ENCODE measurements at places on chromosomes 4 and X.

DNA sequence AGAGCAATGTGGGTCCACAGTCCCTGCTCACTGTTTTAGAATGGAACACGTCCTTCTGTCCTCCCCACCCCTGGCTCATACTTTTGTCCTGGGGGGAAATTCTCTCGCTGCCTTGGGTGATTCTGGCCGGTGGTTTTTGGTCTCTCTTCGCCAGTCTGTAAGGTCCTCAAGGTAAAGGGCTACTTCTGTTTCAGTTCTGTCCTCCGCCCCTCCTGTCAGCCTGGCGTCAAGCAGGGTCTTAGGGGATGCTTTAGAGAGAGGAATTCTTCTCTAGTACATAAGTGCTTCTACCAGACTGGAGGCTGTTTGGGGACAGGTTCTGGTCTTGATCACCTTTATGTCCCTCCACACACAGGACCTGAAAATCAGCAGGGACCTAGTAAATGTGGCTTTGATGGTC lies 617 bp upstream of the MRFAP1L1 start:
- no peak for DNase-seq

DNA sequence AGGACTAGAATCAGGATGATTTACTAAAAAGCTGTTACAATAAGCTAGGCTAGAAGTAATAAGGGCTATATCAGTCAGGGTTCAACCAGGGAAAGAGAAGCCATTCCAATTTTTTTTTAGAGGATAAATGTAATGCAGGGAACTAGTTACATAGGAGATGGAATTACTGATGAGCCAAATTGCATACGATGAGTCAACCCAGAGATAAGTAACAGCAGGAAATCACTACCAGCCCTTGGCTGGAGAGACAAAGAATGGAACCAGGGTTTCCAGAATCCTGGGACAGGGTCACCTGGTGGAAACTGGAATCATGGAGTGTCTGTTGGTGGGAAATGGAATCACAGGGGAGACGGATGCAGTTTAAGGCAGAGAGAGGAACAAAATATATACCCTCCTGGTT lies 13.1 kb upstream of the MAGEA4 start:
- DNase-seq: no peak

- DNase-seq: no peak
Measured at GRCh38 chr4:170307182-170307581, 217.4 kb upstream of the AADAT start.

GRCh38 chr4:137749466-137749865 lies 217.2 kb upstream of the PCDH18 start:
- no peak for DNase-seq

DNA sequence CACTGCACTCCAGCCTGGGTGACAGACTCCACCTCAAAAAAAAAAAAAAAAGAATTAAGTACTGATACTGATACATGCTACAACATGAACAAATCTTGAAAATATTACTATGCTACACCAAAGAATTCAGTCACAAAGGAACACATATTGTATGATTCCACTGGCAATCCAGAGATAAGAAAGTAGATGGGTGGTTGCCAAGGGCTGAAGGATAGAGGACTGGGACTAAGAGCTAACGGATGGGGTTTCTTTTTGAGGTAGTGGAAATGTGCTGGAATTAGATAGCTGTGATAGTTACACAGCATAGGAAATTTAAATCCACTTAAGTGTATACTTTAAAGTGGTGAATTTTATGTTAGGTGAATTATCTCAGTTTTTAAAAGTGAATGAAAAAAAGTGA lies 12.5 kb downstream of the ATP11C start:
- DNase-seq: no peak

DNA sequence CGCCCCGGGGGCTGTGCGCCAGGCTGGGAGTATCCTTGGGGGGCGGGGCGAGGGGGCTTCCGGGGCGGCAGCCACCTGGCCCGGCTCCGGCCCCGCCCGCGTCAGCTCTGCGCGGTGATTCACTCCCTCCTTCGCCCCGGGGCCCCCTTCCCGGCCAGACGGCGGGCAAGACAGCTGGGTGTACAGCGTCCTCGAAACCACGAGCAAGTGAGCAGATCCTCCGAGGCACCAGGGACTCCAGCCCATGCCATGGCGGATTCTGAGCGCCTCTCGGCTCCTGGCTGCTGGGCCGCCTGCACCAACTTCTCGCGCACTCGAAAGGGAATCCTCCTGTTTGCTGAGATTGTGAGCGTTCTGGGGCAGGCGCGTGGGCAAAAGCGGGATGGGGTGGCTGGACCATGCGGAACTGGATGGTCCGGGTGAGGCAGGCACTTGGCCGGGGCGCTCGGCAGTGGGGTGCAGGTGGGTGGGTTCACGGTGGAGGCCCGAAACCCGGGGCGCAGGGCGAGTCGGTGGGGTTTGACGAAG lies at the start of gene PLP2:
PLP2 (plus strand) TSS at position 147 of the 528 bp plus-strand sequence; CDS start at position 250, 103 bp downstream.
- DNase-seq: peak; percentile 74

GRCh38 chr4:139297001-139297410 lies 4.3 kb upstream of the NAA15 start:
- no peak for DNase-seq

GRCh38 chr4:104490770-104491480 lies 3.8 kb downstream of the CXXC4 start:
- DNase-seq: peak; percentile 52

GRCh38 chrX:10922835-10923234 lies 188.3 kb upstream of the HCCS start:
- DNase-seq: no peak

DNA sequence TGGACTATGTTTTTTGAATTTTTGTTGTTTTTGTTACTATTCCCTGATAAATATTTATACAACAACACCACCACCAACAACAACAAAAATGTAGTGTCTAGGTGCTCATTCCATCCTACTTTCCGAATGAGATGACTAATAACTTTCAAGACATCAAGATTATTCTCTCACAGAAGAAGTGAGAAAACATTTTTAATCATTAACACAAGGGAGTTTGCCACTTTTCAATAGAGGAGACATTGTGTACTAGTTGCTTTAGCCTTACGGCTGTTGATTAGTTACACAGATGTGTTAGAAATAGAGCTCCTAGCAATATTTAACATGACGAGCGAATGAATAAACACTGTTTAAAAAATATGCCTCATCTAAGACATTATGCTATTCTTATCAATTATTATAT lies 898.8 kb downstream of the C4orf33 start:
- DNase-seq: no peak

GRCh38 chrX:120726294-120726693 lies 96.4 kb upstream of the C1GALT1C1 start:
- DNase-seq: no peak

- DNase-seq: no peak
Measured at GRCh38 chr4:144090744-144091143, 49.8 kb downstream of the GYPA start.

DNA sequence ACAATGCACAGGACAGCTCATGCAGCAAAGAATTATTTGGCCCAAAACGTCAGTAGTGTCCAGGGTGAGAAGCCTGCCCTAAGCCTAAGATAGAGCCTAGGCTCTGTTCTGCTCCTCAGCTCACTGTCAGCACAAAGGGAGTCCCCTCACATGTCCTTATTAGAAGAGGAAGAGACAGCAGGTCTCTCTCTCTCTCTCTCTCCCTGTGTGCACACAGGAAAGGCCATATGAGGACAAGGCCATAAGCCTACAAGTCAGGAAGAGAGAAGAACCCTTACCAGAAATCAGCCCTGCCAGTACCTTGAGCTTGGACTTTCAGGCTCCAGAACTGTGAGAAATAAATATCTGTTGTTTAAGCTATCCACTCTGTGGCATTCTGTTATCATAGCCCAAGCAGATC lies 20.4 kb downstream of the FAM184B start:
- no peak for DNase-seq

DNA sequence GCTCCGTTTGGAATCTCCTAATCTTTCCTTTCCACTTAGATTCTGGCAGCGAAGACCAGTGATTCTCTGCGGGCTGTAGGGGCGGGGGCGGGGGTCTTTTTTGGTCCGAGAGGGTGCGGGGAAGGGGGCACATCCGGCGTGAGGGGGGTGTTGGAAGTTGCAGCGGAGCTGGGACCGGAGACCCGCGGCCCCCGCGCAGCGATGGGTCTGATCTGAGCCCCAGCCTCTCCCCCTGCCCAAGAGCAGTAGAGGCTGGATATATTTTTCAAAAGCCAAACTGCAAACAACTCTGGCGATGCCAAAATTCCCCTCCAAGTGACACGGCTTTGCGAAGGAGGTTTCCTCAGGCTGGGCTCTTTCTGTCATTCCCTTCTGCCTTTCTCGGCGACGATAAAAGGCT lies 355 bp downstream of the GRID2 start:
- no peak for DNase-seq

DNA sequence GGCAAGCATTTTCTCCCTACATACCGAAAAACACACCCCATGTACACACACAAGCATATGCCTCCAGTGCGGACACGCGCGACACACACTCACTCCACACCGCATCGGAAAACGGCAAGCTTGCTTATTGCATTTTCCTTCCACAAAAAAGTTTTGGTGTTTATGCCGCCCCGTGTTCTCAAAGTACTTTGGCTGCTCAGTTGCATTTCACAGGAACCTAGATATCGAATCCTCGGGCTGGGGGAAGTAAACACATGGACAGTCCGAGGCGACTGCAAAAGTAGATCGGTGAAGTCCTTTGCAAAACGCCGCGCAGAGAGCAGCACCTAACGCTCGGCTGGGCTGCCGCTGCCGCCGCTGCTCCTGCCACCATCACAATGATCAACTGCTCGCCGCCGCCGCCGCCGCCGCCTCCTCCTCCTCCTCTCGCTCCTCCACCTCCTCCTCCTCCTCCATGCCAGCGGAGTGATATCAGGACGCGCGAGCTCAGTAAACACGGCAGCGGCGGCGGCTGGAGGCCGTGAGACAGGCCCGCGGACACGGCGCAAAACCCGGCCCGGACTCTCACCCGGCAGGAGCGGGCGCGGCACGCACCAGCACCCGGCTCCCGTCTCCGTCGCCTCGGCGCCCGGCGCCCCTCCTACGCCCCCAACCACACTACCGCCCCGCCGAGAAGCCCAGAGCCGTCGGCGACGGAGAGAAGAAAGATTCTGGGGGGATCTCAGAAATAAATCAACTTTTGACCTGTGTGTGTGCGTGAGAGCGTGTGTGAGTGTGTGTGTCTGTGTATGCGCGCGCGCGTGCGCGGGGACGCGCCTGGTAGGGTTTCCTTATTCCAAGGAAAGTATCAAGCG lies at the start of gene MAML3:
MAML3 (minus strand) TSS at position 467 of the 854 bp plus-strand sequence. CDS start 857 bp downstream, outside the sequence.
- peak; percentile 87 for DNase-seq

DNA sequence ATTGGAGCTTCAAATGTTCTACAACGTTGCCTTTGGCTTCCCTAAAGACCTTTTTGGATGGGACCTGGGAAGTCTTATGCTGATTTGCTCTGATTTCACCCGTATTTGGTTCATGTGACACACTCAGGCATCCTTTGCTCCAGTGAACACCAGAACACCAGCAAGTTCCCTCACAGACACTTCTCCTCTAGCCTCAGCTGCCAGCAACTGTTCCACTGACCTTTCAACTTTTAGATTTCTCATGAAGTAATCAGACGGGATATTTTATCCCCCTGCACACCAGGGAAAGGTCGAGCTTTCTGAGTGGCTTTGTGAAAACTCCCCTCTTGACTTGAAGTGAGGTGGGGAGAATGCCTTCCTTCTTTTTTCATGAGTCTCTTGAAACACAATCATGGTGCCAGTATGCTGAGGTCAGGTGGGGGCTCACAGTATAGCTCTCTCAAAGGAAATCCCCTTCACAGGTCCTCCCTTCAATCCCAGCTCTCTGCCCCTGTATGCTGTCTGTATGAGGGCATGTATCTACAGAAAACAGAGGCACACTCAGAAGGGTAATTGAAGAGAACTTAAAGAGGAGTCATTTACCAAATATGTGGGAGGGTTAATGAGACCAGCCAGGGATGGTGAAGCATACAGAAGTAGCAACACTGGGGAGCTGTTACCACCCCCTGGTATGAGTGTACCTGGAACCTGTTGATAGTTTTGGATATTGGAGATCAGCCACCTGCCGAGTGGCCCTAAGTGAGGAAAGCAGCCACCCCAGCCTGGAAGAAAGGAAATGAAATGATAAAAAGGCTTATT lies 62.7 kb downstream of the FGFBP1 start:
- DNase-seq: no peak

- DNase-seq: no peak
Measured at GRCh38 chr4:96035727-96036126, 195.8 kb downstream of the PDHA2 start.

DNA sequence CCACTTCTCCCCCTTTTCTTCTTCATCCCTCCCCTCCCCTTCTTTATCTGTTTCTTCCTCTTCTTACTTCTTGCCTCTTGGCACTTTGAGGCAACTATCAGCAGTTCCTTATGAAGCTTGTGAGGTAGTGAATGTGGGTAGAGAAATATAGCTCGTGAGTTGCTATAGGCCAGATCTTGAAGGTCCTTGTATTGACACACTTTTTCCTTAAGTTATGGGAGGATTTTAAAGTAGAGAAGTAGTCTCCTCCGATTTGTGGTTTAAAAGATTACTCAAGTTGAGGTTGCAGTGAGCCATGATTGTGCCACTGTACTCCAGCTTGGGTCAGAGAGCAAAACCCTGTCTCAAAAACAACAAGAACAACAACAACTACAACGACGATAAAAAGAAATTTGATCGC lies 3.4 kb upstream of the RRAGB start:
- no peak for DNase-seq

DNA sequence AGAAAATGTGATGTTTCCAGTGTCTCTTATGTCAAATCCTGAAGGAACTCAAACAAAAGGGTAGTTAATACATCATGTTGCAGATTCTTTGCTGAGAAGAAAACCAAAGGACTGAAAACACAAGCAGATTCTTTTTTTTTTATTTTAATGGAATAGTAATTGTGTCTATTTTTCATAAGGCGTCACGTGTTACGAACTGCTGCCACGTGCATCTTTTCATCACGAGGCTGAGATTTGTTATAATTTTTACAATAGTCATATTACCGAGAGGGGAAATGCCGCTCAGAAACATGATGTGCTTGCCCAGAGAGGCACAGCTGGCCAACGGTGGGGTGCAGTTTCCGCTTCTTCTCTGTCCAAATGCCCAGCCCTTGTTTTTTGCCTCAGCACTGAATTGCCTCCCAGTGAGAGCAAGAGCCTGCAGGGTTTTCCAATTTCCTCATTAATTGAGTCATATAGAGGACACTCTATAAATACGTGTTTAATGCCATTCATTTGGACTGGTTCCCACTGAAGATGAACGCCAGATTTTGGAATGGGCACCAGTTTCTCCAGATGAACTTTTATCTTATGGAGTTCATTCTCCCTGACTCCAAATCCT lies 225.3 kb downstream of the STK32B start:
- no peak for DNase-seq

GRCh38 chrX:133670383-133670782 lies 255.1 kb upstream of the GPC4 start:
- DNase-seq: peak; percentile 5

DNA sequence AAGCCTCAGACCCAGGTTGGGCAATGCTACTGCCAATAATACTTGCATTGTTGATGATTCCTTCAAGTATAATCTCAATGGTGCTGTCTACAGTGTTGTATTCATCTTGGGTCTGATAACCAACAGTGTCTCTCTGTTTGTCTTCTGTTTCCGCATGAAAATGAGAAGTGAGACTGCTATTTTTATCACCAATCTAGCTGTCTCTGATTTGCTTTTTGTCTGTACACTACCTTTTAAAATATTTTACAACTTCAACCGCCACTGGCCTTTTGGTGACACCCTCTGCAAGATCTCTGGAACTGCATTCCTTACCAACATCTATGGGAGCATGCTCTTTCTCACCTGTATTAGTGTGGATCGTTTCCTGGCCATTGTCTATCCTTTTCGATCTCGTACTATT lies 7.4 kb downstream of the LPAR4 start:
- no peak for DNase-seq

GRCh38 chr4:155911905-155912304 lies 8.4 kb downstream of the TDO2 start:
- no peak for DNase-seq

Data from CD4-positive, alpha-beta T cell treated with Interleukin-12 subunit alpha and Interleukin-12 subunit beta, for 1 hour (primary cell).